ENCODE measurements at places on chromosomes 5 and 9. TPM values are rescaled to one million over a fixed set of nuclear protein-coding genes. Genes with fewer than 3 reads are reported as not detected.

The C9orf50 gene
- total RNA-seq: not detected

The SHC3 gene
- total RNA-seq: not detected

The PCDHA3 gene
- total RNA-seq: not detected

The HRH2 gene
- not detected for total RNA-seq

The ABLIM3 gene
- total RNA-seq: not detected

The MGAT1 gene
- 103 TPM for total RNA-seq

The FOXI1 gene
- total RNA-seq: not detected

DNA sequence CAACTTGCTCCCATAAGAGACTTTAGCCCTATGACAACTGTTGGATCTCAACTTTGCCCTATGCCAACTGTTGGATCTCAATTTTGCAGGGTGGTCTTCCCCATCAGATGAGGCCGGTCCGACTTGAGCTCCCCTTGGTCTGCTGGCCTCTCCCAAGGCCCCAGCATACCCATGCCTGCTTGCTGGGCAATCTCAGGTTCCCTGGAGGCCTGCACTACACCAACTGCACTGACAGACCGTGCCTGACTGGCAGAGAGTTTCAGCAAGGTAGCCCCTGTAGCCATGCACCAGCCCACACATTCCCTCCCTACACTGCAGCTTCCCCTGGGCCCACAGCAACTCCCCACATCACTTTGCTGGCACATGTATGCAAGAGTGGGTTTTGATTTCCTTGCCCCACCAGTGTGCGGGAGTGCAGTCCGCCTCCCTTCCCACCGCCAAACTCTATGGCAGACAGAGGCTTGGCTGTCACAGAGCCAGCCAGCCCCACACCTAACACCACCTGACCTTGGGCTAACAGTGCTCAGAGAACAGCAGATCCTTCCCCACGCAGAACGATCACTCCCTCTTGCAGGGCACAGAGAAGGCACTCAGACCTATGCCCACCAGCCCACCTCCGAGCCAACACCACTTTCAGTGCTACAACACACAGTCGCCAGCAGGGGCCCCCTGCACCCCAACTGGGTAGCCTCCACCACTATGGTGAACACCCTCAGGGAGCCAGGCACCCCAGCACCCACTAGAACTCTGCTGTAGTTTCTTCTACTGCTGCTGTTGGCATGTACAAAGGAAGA lies 279.9 kb upstream of the COX7C start:
- DNase-seq: no peak

- DNase-seq: peak; percentile 74
These were observed 73.6 kb downstream of the FAM114A2 start for GRCh38 chr5:153964880-153965645.

GRCh38 chr9:5628183-5628529 lies 751 bp upstream of the RIC1 start:
- no peak for DNase-seq

DNA sequence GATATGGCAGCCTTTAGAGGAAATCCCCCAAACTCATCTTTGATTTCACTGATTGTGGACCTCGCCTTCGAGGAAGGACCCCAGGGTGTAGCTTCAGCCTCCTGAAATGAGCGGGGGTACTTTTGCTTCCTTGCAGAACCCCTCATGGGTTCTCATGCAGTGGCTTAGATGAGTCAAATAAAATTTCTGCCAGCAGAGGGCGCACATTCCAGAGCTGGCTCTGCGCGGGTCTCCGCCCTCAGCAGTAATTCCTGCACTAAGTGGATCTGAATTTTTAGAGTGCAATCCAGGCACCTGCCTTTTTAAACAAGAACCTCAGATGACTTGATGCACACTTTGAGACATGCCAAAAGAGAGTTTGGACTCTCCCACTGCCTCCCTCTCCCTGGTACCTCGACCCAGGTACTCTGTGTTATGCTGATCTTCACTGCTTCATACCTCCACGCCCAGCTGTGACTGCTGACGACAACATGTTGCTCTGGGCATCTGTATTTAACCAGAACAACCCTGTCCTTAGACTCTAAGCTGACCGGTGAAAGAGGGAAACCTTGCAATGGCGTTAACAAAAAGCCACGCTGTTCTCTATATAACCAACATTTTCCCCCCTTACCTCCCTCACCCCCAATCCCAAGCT lies 7.3 kb downstream of the EGFLAM start:
- DNase-seq: peak; percentile 50

GRCh38 chr5:114053372-114053771 lies 308.5 kb upstream of the KCNN2 start:
- DNase-seq: no peak

DNA sequence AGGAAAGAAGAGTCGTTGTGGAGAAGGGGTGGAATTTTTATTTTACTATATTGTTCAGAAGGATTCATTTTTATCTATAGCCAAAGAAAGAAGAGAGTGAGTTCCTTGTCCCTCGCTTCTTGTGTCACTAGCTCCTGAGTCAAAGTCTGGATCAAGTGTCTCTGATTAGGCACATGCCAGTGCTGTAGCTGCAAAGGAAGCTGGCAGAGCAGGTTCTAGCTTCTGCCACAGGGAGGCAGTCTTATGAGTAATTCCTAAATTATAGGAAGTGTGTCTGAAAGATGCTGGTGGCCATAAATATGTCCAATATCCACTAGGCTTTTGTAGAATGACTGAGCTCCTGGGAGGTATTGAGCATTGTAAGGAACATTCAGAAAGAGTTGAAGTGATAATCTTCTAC lies 84.7 kb downstream of the DOCK2 start:
- DNase-seq: no peak

- no peak for DNase-seq
These were observed 58.4 kb upstream of the FBXL7 start for GRCh38 chr5:15441433-15442192.

DNA sequence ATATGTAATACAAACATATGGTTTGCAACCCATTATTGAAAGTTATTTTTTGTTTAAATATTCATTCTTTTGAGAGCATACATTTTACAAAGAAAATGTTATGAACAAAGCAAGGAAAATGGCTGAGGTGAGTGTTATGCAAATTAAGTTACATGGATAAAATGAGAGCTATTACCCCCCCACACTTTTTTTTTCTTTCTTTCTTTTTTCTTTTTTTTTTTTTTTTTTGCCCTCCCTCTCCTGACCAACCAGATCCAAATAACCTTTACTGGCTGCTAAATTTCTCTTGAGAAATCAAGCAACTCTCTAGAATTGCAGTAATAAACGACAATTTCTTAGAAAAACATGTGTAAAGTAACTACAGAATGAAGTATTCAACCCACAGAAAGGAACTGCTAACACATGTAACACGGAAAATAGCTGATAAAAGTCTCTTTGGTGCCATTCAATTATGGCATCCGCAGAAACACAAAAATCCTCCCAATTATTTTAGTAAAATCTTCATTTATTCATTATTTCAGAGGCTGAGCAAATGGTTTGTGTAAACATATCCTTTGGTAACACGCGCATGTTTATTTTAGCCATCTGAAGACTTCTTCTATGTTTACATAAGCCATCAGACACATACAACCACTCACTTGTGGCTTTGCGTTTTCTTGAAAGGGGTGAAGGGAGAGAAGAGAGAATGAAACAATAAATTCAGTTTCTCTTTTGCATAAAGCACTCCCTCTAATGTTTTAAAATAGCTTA lies 216.1 kb downstream of the NFIB start:
- DNase-seq: no peak

GRCh38 chr9:37025071-37025822 lies 8.8 kb downstream of the PAX5 start:
- no peak for DNase-seq

DNA sequence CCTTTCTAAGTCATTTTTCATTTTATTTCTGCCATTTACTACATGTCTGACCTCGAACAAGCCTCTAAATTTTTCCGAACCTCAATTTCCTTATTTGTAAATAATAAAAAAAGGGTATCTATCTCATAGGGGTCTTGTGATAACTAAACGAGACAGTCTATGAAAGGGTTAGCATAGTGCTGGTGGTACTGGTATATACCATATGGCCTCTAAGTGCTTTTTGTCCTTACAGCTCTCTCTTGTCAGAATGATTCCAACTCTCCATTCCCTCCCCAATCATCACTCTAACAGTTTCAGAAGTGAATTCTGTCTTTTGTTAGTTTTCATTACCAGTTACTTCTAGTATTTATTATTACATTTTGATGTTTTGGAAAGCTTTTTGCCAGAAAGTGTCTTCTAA lies 85.5 kb upstream of the ACTBL2 start:
- no peak for DNase-seq

DNA sequence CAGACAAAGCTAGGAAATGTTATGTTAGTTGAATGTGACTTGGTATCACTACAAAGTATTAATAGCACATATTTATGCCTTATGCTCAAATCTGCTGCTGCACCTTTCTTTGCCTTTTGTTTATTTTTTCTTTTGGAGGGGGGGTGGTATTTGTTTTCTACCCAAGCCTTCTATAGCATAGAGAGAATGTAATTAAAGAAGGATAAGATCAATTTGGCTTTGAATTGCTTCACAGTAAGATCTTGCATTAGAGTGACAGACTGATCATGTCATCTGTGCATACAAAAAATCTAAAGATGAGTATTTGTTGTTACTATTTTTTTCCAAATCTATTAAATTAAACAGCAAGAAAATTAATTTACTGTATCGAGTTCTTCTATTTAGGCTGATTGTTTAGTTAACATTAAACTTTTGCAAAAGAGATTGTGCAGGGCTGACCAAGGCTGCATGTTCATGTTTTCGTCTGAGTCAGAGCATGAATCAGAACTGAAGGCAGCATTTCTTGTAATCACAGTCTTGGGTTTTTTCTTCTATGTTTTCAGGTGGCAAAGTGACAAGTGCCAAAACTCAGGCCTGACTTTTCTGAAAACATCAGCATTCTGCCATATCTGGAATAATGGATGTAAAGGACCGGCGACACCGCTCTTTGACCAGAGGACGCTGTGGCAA lies 1007.1 kb upstream of the WWC1 start:
- DNase-seq: no peak

DNA sequence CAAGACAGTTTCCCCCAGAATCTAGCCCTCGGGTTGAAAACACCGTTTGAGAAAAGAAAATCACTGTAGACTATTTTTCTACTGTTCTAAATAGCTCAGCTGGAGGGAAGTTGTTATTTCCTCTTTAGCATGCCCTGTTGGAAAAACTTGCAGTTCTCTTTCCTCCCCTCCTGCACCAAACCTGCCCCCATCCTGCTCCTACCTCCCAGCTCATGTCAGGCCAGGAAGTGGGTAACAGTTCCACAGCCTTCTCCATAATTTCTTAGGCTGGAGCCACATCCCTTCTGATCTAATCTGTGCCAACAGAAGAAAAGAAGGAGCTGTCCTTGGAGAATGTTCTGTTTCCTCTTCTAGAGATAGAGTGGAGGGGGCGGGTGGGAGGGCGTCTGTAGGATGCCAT lies 437.7 kb downstream of the SPOCK1 start:
- DNase-seq: no peak

GRCh38 chr9:72165326-72165725 lies 16.1 kb downstream of the GDA start:
- no peak for DNase-seq

DNA sequence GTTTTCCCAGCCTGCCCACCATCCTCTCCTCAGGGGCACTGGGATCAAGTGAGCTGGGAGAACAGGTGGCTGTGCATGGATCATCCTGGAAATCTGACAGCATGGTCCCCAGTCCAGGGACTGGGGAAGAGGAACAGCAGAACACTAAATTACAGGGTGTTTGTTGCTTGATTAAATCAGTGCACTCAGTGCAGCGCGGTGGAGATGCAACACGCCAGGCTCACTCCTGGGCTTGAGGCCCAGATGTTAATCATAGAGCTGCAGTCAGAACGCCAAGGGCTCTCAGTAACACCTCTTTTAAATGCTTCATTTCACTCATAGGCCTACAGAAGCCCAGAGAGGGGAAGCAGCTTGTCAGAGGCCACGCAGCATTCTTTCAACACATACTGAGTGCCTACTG lies 14.2 kb upstream of the LARP1 start:
- DNase-seq: no peak

GRCh38 chr9:36780186-36780585 lies 207.5 kb downstream of the MELK start:
- DNase-seq: no peak

- no peak for DNase-seq
These were observed 143.5 kb upstream of the PRR16 start for GRCh38 chr5:120320626-120321025.

DNA sequence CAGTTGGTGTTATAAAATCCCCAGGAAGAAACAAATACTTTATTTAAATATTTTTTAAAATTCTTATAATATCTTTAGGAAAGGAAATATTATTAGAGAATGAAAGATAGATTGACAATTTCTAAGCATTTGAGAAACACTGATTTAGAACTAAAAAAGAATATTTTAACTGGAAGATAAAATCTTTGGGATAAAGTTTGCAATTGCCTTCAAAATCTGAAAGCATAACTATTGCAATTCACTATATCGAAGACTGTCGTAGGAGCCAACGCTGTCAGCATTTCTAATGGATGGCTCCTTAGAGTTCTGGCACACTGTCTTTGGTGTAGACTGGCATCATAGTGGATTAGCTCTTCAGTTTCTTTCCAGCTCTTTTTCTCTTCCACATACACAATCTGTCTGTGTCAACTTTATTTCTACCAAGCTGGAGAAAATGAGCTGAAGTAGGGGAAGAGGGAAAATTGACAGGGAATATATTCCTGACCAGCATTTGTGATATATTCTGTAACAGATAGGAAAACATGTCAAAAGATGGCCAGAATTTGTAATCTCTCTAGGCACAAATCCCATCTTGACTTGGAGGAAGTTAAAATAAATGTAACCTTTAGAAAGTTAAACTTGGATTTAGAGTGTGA lies 1561.4 kb downstream of the MAT2B start:
- DNase-seq: no peak

DNA sequence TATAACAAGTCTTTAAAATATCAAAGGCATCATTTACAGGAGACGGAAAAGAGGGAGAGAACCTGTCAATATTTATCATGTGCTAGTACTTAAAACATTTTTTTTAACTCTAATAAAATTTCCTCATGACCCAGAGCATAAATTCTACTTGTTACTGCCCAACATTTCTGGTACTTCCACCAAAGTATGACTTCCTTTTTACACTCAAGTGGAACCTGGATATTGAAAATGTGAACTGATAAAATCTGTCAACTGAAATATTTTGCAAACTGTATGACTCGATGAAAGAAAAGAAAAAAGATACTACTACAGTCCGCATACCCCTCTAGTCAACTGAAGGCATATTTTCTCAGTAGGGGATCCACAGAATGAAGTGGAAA lies 37.1 kb downstream of the FAM13B start:
- DNase-seq: no peak

DNA sequence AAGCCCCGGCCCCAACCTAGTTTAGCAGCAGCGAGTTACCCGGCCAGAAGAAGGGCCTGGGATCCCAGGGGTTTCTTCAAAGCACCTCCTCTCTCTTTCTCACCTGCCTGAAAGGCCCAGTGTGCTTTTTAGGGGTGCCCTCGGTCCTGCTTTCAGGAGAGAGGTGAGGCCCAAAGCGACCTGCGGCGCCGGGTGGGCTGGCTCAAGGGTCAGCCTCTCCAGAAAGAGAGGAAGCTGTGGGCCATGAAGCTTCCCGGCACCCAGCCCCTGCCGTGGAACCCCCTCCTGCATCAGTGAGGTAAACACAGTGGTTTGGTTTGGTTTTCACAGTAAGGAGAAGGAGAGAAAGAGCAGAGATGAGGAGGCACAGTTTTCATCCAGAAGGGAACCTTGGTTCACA lies 4.3 kb downstream of the FOXB2 start:
- DNase-seq: no peak

Measured in OCI-LY7 (cell line).